ENCODE measurements at places on chromosomes 11 and 22.

- ATAC-seq, result peak; percentile 18
Measured at GRCh38 chr11:128544471-128545051, 42.8 kb downstream of the ETS1 start.

DNA sequence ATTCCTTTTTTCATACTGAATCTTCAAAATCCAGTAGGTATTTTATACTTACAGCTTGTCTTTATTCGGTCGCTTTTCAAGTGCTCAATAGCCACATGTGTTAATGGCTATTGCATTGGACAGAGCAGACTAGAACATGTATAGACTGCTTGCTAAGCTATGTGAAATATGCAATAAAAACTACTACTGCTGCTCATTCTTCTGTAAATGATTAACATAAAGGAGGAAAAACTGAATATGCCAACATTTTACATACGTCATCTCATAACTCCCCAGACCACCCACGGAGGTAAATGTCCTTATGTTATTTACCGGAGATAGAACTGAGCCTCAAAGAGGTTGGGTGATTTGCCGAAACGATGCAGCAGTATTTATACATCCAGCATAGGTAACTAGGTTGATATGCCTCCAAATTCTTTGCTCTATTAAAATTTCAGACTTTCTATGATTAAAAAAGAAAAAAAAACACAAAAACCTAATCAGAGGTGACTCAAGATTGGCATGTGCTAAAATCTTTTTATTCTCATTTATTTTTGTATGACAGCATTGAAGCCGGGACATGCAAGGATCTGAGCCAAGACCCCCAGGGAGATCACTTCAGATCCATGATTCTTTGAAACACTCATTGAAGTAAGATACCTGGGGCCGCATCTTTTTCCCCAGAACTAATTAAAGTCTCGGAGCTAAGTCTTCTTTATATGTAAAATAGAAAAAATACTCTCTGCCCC is 78.5 kb upstream of the OR5AK2 start:
- ATAC-seq, result no peak

- ATAC-seq, result no peak
Measured at GRCh38 chr11:125084057-125084416, 20.9 kb downstream of the SLC37A2 start.

GRCh38 chr11:68257477-68258362 is 14.1 kb downstream of the C11orf24 start:
- peak; percentile 83 for ATAC-seq

DNA sequence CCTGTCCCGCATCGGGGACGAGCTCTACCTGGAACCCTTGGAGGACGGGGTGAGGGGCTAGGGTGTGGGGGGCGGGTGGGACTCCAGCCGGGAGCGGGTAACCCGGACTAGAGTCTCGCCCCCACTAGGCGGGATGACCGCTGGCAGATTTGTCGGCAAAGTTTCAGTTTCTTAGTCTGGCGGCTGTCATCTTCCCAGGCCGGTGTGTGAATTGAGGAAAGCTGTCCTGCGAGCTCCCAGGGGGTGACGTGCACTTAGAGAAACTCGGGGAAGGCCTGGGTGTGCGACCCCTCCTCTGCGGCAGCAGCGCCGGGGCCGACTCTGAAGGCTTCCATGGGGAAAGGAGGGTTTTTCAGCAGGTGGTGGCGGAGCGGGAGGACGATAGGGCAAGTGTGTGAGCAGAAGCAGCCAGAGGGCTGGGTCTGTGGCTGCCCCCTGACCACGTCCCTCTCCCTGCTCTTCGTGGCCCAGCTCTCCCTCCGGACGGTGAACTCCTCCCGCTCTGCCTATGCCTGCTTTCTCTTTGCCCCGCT is 463 bp downstream of the RAD9A start:
- ATAC-seq, result no peak

DNA sequence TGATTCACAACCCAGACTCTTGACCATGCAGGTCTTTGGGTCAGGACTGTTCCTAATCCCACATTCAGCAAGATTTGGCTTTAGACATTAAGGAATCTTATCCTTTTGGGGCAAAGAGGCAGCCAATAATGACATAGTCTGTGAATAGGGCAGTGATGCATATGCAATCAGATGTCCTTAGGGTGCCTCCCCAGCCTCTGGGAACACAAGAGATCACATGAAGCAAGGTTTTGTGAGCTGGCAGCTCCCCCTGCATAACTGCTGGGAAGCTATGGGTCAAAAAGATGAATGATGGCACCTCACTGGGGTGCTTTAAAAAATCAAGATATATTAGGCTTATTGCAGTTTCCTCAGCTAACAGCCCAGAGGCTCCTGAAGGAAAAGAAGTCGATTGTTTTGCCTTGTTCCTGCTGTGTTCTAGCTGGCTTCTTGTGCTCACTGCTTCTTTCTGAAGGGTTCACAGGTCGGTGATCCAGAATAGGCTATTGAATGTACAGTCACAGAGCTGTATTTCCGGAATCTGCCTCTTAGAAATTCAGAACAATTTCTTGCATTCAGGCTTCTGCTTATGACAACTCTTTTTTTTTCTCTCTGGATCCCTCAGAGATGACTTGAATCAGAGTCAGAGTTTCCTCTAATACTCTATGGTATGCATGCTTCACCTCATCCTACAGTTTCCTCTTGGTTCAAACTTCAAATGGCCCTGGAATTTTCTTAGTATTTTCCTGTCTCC is 31.7 kb downstream of the INSC start:
- no peak for ATAC-seq

DNA sequence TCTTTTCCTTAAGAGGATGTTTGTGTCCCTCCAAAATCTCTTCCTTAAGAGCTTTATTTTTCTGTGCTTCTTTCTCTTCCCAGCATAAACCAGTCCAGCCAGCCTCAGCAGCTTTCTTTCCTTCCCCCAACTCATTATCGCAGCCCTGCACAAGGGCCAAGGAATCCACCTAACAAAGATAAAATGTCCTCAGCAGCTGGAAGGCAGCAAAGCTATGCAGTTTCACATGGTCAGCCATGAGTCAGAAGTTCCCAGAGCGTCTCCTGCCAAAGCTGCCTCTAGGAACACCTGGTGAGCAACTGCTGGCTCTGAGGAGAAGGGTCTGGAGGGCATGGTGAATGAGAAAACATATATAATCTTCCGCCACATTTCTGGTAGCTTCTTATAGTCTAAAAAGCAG is 45.3 kb upstream of the HMGXB4 start:
- no peak for ATAC-seq

DNA sequence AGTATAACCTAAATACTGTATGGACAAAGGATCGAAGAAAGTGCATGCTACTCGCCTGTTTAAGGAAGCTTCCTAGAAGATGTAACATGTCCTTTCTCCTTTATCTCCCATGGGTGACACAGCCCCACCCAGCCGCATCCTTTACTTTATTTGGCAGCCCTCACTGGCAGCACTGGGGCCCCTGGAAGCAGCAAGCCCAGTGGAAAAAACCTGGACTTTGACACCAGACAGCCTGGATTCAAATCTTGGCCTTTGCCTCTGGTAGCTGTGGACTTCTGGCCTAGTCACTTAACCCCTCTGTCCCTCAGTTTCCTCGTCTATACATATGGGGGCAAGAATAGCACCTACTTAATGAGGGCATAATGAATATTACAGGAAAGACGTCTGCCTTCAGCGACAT is 67.1 kb downstream of the MYEOV start:
- ATAC-seq, result no peak

DNA sequence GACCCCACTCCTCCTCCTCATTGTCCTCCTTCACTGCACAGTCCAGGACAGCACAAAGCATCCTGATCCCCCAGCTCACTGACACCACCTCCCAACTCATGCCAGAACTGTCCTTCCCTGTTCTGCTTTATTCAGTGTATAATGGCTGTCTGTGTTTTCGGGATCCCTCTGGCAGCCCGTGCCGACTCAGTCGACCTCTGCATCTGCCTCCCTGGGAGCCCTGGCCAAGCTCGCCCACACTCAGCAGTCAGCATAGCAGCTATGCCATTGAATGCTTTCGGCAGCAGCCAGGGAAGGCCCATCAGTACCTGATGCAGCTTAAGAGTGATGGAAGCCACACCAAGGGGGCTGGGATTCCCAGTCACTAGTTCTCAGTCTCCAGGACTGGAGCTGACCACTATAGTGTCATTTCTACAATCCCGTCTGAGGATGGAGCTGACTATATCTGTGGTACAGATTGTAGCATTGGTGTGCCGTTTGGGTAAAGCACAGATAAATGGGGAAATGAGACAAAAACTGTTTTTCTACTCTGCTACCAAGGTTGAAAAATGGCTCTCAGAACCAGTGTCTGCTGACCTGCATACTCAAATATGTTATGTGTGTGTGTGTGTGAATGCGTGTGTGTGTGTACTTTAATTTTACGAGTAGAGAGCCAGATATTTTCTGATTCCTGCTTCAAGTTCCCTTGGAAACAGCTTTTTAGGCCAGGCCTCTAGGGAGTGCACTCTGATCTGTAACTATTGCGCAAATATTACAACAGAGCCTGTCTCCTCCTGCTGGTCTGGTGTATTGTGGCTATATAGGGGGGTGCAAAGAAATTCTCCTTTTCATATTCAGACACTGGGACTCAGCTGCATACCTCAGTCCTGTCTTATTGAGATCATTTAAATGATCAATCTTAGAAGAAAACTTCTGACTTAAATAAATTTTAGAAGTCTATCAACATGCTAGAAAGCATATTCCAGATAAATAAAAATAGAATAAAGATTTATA is 78.8 kb upstream of the TOP3B start:
- peak; percentile 97 for ATAC-seq

GRCh38 chr11:16986434-16987204 is 27.6 kb downstream of the PLEKHA7 start:
- ATAC-seq, result no peak

DNA sequence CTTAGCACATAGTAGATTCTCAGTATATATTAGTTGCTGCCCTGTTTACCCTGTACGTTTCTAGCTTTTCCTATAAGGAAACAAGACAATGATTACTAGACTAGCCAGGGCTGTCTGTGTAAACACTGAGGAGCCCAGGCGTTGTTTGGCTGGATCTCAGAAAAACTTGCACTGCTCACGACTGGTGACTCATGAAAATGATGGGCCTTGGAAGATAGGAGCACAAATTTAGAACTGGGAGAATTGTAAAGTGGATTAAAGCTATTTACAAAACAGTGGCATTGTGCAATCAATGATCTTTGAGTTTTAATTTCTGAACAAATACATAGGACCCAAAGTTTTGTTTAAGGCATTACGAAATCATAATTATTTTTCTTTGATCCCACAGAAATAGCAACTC is 276.9 kb downstream of the FAM76B start:
- peak; percentile 87 for ATAC-seq

DNA sequence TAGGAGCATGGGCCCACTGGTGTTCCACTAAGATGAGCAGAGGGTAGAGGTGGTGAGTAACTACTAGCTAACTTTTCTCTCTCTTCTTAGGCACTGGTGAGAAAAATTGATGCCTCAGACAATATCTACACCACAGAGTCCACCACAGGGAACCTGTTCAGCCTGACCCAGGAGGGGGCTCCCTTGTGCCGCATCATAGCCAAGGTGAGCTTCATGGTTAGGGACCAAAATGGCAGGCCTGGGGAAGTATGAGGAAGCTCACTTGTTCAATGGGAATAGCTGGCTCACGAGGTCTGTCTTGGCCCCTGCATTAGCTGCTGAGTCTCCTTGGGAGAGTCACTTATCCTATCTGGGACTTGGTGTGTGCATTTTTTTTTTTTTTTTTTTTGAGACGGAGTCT is 75.9 kb downstream of the INSC start:
- ATAC-seq, result no peak

GRCh38 chr11:74011360-74012073 is 2.6 kb upstream of the UCP3 start:
- peak; percentile 53 for ATAC-seq

GRCh38 chr11:2792381-2793250 is 92.8 kb upstream of the KCNQ1OT1 start:
- ATAC-seq, result no peak

DNA sequence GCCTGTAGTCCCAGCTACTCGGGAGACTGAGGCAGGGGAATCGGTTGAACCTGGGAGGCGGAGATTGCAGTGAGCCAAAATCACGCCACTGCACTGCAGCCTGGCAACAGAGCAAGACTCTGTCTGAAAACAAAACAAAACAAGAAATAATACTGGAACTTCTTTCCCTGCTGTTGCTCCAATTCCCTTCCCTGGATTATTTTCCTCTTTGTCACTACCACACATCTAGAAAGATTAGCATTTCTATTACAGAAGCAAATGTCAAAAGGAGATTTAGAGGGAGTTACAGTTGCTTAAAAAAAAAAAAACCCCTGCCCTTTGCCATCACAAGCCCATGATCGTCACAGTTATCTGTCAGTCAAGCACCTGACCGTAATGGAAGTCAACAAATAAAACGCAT is 17.7 kb upstream of the SCGB1D1 start:
- no peak for ATAC-seq

GRCh38 chr11:12109591-12110196 is 696 bp upstream of the MICAL2 start:
- no peak for ATAC-seq

DNA sequence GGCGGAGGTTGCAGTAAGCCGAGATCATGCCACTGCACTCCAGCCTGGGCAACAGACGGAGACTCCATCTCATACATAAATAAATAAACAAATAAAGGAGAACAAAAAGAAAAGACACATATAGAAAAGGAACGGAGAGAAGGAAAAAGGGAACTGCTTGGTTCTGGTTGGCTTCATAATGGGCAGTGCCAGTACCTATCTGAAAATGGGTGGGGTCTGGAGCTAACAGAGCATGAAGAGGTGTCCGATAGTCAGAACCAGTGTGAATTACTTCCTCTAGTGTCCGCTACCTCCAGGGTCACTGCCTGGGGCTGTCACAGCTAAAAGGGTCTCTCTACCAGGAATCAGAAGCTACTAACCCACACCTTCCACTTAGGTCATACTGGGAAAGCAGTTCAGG is 27.2 kb upstream of the TTC28 start:
- ATAC-seq, result no peak

DNA sequence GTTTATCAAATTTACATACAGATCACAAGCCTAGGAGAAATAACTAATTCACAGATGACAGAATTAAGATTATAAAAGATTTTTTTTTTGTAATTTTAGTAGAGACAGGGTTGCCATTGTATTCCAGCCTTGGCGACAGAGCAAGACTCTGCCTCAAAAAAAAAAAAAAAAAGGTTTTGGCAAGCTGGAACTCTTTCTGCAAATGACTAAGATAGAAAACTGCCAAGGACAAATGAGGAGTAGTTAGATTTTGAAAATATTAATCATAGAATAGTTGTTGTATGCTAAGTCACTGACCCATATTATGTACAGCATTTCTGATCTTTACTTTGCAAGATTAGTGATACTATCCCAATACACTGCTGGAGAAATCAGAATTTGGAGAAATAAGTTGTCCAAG is 99.2 kb downstream of the C11orf65 start:
- no peak for ATAC-seq

DNA sequence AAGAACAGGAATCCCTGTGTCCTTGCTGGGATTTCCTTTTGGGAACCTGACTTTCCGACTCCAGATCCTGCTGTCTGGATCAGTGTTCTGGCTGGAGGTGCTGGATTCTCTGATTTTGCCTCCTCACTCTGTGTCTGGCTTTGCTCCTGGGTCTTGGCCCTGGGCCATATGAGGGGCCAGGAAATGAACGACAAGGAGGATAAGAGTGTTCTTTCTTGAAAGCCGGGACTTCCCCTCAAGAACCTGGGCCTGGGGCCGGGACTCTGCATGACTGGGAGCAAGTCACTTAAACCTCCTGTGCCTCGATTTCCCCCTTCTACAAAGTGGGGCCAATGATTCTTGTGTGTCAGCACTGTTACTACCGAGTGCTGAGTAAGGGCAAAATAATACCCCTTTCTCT is 2.9 kb upstream of the MYO7A start:
- no peak for ATAC-seq

GRCh38 chr11:112526699-112527416 is 266.2 kb upstream of the PLET1 start:
- ATAC-seq, result peak; percentile 43

- ATAC-seq, result peak; percentile 30
Measured at GRCh38 chr11:35662061-35662648, 420 bp upstream of the TRIM44 start.

- no peak for ATAC-seq
Measured at GRCh38 chr11:37459456-37459855, 861.4 kb upstream of the RAG2 start.
